ENCODE measurements at places on chromosomes 5 and 9.

DNA sequence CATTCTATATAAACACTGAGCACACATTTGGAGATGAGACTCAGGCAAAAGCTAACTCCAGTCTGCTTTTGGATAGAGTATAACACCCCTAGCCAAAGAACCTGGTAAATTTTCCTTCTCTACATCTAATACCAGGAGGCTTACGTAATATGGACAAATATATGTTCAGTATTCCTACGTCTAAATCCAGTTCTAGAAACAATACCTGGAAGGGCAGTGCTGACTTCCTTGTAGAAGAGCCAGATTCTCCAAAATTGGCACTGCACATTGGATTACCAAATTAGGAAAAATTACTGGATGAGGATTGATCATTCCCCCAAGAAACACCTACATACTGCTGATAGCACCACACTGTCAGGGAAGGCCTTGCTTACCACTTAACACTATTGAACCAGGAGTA lies 247.4 kb downstream of the SAXO1 start:
- no peak for DNase-seq

DNA sequence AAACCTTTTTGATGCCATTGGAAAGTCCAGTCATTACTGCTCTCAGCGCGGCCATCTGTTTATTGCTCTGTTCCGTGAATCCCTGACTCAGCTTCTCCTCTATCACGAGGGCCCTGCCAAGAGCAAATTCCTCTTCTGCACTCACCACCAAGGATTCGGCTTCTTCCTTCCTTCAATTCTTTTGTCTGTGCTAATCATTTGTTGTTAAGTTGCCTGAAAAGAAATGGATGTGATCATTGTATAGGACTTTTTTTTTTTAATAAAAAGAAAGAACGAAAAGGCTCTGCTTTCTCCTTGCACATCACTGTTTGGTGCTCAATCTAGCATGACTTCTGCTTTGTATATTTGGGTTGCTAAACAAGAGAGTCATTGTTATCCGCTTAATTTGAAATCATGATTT lies 128.7 kb upstream of the PIK3R1 start:
- DNase-seq, result peak; percentile 92

DNA sequence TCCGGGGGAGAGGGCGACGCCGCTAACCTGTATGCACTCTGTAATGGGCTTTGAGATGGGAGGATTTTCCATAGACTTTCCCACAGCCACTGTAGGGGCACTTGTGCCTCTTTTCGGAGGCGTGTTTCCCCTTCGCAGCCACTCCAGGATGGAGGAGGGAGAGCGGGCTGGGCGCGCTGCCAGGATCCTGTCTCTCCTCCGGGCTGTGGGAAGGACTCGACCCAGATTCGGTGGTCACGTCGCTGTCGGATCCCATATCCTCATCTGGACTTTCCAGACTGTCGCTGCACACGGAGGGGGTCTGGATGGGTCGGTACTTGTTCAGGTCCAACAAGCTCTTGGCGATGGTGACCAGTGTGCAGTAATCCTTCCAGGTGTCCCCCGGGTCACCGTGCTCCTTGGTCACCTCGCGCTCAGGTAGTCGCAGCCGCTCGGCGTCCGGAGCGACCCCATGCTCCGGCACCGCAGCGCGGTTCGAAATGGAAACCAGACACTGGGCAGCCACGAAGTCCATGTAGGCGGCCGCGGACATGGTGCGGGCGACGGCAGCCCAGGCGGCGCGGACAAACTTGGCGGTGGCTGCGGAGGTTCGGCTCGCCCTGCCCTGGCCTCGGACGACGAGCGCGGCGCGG lies 1.5 kb downstream of the KLF9 start:
- DNase-seq, result peak; percentile 74

DNA sequence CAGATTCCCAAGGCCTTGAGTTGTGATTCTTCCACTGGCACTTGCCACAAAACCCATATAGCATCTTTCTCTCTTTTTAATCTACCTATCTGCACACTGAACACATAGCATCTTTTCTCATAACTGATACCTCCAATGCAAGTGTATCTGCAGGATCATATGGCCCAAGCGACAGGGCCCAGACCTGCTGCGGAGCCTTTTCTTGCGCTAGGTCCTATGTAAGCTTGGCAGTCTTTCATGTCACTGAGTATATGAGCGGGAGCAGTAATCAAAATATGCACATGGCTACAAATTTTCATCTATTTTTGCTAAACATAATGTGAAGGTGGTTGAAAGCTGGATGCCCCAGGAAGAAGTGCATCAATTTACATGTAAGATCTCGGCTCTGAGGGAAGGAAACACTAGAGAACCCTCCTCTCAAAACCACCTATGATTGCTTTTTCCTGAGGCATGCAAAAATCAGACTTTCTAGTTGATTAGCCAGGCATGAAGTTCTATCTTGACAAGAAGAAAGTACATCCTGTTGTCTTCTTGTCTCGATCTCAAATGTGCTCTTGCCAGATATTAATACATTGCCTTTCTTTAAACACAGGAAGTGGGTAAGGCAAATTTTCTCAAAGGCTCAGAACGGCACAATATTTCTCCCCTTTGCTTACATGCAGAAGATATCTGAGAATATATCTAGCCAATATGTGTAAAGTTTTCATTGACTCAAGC lies 26.9 kb upstream of the CEMIP2 start:
- DNase-seq, result no peak

- peak; percentile 66 for DNase-seq
Observed at GRCh38 chr5:140258016-140258415, 44.9 kb downstream of the PFDN1 start.

DNA sequence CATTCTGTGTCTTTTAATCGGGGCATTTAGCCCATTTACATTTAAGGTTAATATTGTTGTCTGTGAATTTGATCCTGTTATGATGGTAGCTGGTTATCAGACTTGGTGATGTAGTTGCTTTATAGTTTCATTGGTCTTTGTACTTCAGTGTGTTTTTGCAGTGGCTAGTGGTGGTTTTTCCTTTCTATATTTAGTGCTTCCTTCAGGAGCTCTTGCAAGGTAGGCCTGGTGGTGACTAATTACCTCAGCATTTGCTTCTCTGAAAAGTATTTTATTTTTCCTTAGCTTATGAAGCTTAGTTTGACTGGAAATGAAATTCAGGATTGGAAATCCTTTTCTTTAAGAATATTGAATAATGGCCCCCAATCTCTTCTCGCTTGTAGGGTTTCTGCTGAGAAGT lies 156.9 kb downstream of the CNTLN start:
- DNase-seq, result no peak

DNA sequence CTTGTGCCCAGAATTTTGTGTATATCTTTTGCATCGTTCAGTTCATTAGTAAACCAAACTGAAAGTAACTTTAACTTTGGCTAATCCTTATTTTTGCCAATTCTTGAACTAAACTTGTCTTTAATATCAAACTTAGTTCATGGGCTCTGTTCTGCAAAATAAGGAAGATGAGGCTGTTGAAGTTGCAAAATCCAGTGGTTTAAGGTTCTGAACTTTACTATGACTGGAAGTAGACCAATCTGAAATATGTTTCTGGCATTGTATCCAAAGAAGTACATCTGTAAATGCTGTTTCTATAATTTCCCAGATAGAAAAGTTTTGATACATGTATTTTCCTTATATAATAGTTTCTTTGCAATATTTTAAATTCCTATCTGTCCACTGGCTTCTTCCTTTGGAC lies 238.1 kb downstream of the CETN3 start:
- DNase-seq, result no peak

- DNase-seq, result peak; percentile 20
Observed at GRCh38 chr5:116759860-116760640, 185.4 kb upstream of the SEMA6A start.

GRCh38 chr9:116081435-116082115 lies 72.0 kb upstream of the PAPPA start:
- peak; percentile 38 for DNase-seq

DNA sequence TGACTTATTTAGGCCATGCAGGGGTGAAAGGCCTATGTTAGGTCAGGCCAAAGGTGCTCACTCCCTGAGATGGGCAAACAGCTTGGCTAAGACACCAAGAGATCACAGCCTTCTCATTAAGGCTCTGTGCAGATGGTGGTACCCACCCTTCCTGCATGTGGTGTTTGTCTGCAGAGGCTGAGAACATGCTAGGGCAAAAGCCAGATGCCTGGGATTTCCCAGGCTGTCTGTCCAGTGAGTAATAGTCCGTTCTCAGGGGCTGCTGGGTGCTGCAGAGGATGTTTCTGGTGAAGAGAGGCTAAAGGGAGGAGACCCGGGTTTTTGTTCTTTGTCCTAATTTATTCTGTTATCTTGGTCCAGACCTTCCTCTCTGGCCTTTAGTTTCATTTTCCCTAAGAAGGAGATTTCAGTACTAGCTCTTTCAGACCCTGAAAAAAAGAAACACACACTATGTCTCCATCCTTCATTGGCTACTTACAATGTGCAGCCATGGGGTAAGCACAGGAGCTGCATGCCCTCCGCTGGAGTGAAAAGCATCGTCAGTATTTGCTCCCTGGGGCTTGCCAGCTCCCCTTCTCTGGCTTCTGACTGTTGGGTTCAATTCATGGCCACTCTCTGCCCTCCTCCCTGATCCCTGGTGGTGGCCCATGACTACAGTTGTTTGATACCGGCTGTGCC lies 23.4 kb upstream of the GLRA1 start:
- no peak for DNase-seq

DNA sequence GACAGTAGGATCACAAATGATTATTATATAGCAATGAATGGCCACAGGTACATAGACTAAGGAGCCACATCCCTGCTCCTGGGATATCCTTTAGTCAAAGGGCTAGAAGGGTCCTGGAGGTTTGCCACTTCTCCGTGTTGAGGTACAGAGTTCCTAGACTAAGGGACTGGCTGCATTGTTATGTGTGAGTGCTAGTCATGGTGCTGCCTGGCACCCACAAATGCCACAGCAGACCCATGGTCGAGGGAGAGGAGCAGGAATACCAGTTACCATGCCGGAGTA lies 47.4 kb downstream of the EXOSC2 start:
- DNase-seq, result no peak

DNA sequence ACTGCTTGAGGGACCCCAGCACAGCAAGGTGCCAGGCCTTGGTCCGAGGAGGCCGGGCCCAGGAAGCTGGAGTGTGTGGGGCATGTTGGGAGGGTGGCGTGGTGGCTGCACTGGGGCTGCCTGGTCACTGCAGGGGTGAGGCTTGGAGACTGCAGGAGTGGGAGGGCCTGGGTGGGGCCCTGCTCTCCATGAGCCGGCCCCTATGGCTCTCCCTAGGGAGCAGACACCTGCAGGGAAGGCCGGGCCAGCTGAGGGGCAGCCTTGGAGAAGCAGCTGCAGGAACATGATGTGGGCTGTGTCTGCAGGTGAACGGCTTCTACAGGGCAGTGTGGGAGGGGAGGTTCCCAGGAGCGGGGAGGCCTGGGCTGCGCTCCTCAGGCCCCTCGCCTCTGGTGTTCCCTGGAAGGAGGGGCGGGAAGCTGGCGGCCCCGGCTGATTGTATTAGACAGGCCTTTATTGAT lies 41.7 kb upstream of the TMEM250 start:
- no peak for DNase-seq

GRCh38 chr9:33210006-33210715 lies 29.8 kb upstream of the SPINK4 start:
- no peak for DNase-seq

DNA sequence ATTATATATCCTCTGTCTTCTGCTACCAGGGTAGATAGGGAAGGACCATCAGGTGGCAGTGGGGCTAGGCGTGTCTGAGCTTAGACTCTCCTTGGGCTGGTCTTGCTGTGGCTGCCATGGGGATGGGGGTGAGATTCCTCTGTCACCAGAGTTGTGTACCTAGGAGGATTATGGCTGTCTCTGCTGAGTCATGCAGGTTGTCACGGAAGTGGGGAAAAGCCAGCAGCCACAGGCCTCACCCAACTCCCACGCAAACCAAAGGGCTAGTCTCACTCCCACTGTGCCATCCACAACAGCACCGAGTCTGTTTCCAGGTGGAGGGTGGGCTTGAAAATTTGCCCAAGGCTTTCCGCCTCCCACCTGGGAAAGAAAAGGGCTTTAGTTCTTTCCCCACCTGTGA lies 476.1 kb downstream of the CYLC2 start:
- no peak for DNase-seq

GRCh38 chr9:6827439-6828145 lies 69.8 kb downstream of the KDM4C start:
- peak; percentile 61 for DNase-seq

DNA sequence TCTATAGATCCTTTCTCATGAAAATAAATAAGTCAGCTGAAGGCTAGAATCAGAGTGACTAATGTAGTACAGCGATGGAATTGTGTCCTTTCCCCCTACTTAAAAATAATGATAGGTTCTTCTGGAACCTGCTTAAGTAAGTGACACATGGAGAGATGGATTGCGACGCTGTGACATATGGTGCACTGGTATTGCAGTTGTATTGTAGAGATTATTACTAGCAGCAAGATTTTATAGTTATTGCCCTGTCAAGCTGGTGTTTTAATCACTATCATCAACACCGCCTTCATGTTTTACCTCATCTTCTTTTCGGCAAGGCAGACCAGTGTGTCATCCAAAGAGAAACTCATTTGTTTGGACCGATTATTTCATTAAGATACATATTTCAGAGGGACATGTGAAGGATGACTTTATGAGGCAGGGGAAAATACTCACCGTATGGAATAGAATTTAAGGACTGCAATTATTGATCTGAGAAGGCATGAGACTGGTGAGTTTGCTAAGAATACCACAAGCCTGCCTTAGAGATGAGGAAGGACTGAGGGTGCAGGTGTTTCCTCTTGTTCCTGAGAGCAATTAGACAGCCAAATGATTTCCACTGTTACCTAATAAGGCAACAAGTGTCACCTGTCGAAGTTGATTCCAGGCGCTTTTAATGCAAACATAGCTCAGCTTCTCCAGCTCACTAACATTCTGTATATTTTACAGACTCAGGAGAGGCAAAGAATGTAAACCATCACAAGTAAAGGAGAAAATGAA lies 1855.5 kb downstream of the MAT2B start:
- no peak for DNase-seq

DNA sequence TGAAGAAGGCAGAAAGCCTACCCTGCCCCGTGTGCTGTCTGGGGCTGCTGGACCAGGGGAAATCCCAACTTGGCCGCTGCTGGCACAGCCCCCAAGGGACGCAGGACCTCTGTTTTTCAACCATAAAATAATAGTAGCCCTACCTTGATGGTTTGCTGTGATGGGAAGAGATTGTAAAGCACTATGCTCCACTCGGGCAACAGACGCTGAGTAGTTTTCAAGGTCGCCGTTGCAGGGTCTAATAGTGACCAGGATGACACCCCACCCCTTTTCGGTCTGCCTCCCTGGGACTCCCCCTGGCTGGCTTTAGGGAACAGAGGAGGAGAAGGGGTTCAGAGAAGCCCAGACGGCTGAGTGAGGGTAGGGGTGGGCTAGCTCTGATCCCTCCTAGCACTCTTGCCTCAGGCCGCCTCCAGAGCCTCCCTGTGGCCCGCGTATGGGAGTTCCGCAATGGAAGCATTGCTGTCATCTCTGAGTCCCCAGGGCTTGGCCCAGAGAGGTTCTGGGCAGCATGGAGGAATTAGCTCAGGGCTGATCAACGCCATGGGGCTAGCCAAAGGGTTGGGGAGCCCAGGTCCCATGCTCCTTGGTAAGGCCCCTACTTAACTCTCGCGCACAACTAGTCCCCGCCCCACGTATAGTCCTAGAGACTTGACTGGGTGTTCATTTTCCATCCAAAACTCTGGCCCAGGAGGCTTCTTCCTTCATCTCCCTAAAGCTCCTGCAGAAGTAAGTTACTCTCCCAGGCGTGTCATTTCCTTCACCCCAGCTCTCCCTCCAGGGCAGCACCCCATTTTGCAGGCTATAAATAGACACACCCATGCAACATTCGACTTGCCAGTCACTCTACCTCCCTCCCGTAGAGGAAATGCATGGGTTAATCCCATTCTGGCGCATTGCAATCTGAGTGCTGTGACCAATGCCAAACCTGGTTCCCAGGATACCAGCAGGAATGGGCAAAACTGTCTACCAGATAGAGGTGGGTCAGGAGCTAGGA lies 1.1 kb upstream of the IRF1 start:
- DNase-seq, result no peak

GRCh38 chr9:3549225-3549624 lies 23.4 kb upstream of the RFX3 start:
- no peak for DNase-seq
